ENCODE measurements at places on chromosomes 1 and 21.

- DNase-seq, result no peak
Measured at GRCh38 chr1:117732065-117732797, 126.4 kb downstream of the TENT5C start.

- no peak for DNase-seq
Measured at GRCh38 chr1:13794231-13795187, 94.5 kb downstream of the PRDM2 start.

GRCh38 chr1:162213281-162213912, 143.9 kb downstream of the NOS1AP start:
- DNase-seq, result no peak

DNA sequence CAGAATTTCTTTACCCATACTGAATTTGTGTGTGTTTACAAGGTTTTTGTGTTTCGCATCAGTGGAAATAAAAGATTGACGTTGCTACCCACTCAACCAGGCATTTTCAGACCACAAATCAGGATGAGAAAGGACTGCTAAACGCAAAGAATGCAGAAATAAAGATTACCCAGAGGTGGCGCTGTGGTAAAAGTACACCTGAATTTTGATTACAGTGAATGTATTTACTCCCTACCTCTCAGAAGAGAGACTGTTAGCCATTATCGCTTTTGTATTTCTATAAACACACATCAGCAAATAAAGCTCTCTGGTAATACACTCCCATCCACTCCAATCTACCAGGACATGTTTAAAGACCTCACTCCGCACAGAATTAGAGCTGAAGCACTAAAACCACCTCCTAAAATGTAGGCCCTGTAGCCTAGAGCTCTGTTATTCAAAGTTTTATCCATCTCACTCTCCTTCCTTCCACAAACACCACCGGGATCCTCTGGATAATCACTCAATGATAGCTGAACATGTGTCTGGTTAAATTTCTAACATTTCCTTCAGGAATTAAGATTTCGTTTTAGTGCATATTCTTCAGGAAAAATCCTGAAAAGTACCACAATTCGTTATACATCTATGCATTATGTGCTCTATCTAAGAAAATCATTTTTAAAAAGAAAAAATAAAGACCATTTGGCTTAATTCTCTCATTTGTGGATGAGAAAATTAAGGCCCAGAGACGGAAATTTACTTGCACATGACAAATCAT, 2.5 kb upstream of the LMO4 start:
- peak; percentile 58 for DNase-seq

- DNase-seq, result peak; percentile 52
Measured at GRCh38 chr1:91406773-91407389, 2.2 kb upstream of the HFM1 start.

- no peak for DNase-seq
Measured at GRCh38 chr1:236486356-236487002, 37.3 kb upstream of the LGALS8 start.

DNA sequence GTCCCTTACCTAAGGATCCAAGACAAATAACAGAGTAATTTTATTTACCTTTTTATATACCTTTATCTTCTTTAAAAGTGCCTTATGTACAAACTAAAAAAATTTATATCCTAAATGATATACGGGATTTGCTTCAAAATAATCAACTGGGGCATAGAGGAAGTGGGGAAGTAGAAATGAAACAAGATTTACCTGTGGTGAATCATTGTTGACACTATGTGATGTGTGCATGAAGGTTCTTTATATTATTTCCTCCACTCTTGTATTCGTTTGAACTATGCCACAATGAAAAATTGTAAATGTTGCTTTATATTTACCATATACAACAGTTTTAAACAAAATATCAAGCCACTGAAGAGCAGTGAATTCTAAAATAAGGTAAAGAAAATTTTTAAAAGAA, 13.0 kb downstream of the RGS7 start:
- no peak for DNase-seq

DNA sequence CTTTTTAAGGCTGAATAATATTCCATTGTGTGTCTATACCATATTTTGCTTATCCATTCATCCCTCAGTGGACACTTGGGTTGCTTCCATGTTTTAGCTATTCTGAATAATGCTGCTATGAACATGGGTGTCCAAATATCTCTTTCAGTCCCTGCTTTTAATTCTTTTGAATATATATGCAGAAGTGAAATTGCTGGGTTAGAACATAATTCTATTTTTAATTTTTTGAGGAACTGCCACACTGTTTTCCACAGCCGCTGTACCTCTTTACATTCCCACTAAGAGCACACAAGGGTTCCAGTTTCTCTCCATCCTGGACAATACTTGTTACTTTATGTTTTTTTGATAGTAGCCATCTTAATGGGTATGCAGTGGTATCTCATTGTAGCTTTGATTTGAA, 65.6 kb downstream of the RIMS3 start:
- no peak for DNase-seq

GRCh38 chr1:207335695-207336363, 14.4 kb downstream of the CD55 start:
- DNase-seq, result no peak

DNA sequence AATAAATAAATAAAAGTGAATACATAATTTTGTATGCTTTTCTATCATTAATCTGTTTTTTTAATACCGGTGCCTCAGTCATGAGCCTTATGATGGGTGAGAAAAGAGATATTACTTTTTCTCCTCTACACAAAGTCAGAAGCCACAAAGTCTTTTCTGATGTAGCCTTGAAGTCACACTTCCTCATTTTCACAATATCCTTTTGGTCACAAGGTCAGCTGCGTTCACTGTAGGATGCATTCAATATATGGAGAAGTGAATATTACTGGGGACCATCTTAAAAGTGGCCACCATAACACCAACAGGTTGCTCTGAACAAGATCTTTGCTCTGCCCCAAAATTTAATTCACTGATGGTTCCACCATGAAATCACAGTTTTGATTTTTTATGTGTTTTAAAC, 83.3 kb upstream of the TNR start:
- peak; percentile 71 for DNase-seq

GRCh38 chr1:6859415-6860343, 74.4 kb downstream of the CAMTA1 start:
- no peak for DNase-seq

- peak; percentile 36 for DNase-seq
Measured at GRCh38 chr1:31723828-31724359, 20.1 kb upstream of the COL16A1 start.

DNA sequence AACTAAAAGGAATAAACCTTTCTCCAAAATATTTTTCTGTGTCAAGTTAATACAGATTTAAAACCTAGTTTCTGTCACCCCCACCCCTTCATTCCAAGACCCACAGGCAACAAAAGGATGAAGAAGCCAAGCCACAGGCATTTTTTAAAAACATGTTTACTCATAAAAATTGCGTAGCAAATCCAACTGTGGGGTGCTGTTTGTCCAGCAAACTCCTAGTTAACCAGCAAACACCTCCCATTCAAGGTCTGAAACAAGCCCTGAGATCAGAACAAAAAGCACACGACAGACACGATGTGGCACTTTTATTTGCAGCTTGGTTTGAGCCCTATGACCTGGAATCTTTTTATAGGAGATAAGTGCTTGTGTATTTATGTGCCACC, 149.9 kb upstream of the CAMK1G start:
- DNase-seq, result no peak

Measured in Kasumi-1 (cell line).